ENCODE measurements at places on chromosomes 5 and 9. TPM values are rescaled to one million over a fixed set of nuclear protein-coding genes. Genes with fewer than 3 reads are reported as not detected.

The ADAMTS6 gene
- total RNA-seq: 4.3 TPM

The OTP gene
- total RNA-seq: not detected

The SLC46A2 gene
- not detected for total RNA-seq

The PHAX gene
- 38.8 TPM for total RNA-seq

The NIPAL4 gene
- total RNA-seq: not detected

The COL23A1 gene
- total RNA-seq: 0.60 TPM

The ELAVL2 gene
- total RNA-seq: not detected

The SLC1A1 gene
- not detected for total RNA-seq

The CDH6 gene
- not detected for total RNA-seq

The ROPN1L gene
- total RNA-seq: 1.4 TPM

The C9orf40 gene
- 17.9 TPM for total RNA-seq

The NR4A3 gene
- total RNA-seq: 1.2 TPM

The ARID3C gene
- not detected for total RNA-seq

The FRMD3 gene
- 1.2 TPM for total RNA-seq

The ZNF169 gene
- total RNA-seq: 11.4 TPM

The SV2C gene
- total RNA-seq: 0.03 TPM

The HAVCR1 gene
- total RNA-seq: 4.1 TPM

The PCA3 gene
- total RNA-seq: not detected

The AQP7 gene
- total RNA-seq: not detected

The TEK gene
- total RNA-seq: not detected

The INSL6 gene
- not detected for total RNA-seq

The NUTM2G gene
- not detected for total RNA-seq

The CCDC183 gene
- total RNA-seq: 1.7 TPM

The KIAA1191 gene
- 72.0 TPM for total RNA-seq

The CA9 gene
- total RNA-seq: 1.2 TPM

The SPINK6 gene
- not detected for total RNA-seq

The DRD1 gene
- total RNA-seq: not detected

The PCSK1 gene
- not detected for total RNA-seq

The OBP2B gene
- total RNA-seq: not detected

The TSSK1B gene
- not detected for total RNA-seq

Measured in activated naive CD8-positive, alpha-beta T cell treated with anti-CD3 and anti-CD28 coated beads, Interleukin-2, amount 10 ng/mL, durations not matched to agents 7 days and 5 days (primary cell).